ENCODE measurements at places on chromosomes 4 and X.

DNA sequence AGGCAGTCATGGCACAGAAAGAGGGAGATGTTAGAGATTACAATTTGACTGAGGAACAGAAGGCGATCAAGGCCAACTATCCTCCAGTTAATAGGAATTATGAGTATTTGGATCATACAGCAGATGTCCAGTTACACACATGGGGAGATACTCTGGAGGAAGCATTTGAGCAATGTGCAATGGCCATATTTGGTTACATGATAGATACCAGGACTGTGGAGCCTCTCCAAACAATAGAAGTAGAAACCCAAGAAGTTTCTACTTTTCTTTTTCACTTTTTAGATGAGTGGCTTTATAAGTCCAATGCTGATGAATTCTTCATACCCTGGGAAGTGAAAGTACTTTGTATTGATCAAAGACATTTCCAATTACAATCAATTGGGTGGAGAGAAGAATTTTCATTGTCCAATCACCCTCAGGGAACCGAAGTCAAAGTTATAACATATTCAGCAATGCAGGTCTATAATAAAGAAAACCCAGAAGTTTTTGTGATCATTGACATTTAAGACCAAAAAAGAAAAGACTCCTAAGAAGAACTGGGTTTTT is 139.1 kb downstream of the MAB21L2 start:
- no peak for DNase-seq

GRCh38 chr4:122508083-122508482 is 51.6 kb upstream of the IL2 start:
- no peak for DNase-seq

DNA sequence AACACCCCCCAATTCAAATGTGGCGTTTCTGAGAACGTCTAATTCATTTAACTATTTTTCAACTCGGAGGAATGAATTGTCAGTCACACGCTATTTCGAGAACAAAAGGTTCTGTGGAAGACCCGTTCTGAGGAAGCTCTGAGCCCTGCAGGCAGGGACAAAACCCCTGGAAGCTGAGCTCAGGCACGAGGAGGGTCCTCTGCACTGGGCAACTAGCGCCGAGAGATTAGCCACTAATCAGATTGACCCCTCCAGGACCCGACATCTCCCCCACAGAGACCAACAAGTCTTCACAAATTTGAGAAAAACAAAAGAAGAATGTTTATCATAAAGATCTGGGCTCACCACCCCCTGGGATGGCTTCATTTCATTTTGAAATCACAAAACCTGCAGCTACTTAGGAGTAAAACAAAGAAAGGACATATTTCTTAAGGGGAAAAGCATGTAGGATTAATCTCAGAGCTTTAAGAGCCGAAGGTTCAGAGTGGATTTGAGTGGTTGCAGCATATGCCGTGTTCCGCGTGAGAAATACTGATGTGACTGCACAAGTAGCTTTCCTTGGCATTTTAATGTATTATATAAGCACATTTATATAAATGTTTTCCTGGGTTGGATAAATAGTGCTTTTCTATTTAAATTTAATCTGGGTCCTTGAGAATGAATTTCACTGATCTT is 41.8 kb downstream of the ADRA2C start:
- no peak for DNase-seq

- no peak for DNase-seq
Observed at GRCh38 chr4:120842031-120842430, 80.5 kb downstream of the PRDM5 start.

GRCh38 chr4:165588534-165589315 is 209.9 kb downstream of the CPE start:
- no peak for DNase-seq

DNA sequence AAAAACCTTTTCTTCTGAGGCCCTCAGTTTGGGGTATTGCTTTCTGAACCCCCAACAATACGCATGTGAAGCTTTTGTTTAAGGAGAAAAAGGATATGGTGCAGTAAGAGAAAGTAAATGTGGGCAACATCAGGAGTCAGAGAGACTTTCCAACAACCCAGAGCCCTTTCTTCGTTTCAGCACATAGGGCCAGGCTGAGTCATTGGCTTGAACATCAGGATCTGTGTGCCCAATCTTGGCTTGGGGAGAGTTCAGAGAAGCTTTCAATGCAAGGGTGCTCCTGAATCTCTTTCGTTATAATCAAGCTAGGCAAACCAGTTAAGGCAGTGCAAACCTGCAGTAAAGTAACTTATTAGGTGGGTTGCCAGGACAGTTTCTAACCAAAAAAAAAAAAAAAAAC is 191.2 kb downstream of the FRMPD4 start:
- DNase-seq = no peak

Data from hematopoietic multipotent progenitor cell treated with erythropoietin and hydrocortisone succinate and interleukin-3 and kit ligand, for 15 days (in vitro differentiated cells).